ENCODE measurements at places on chromosomes 16 and 17. TPM values are rescaled to one million over a fixed set of nuclear protein-coding genes. Genes with fewer than 3 reads are reported as not detected.

DNA sequence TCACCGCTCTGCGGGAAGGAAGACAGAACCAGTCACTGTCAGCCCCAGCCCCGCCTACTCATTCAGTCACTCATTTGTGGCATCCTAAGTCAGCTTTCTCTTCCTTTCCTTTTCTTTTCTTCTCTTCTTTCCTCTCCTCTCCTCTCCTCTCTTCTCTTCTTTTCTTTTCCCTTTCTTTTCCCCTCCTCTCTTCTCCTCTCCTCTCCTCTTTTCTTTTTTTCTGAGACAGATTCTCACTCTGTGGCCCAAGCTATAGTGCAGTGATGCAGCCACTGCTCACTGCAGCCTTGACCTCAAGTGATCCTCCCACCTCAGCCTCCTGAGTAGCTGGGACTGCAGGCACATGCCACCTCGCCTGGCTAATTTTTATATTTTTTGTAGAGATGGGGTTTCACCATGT, 10.6 kb upstream of the KLHL36 start:
- H3K27ac ChIP-seq: no peak overlapping the region
- no peak for DNase-seq
- H3K27me3 ChIP-seq: no peaks in the 10 kb centered on the region
- H3K4me3 ChIP-seq: no peak overlapping the region

- no peak overlapping the region for H3K4me3 ChIP-seq
- no peaks in the 10 kb centered on the region for H3K4me1 ChIP-seq
- H3K27me3 ChIP-seq: no peaks in the 10 kb centered on the region
- no peak for DNase-seq
- H3K36me3 ChIP-seq: no peaks in the 10 kb centered on the region
These were observed 14.8 kb upstream of the PLK1 start for GRCh38 chr16:23663918-23664317.

- H3K36me3 ChIP-seq: no peaks in the 10 kb centered on the region
- no peak overlapping the region for H3K27ac ChIP-seq
- no peak for DNase-seq
- no peaks in the 10 kb centered on the region for H3K27me3 ChIP-seq
- H3K4me1 ChIP-seq: no peaks in the 10 kb centered on the region
These were observed 188.0 kb downstream of the HAPSTR1 start for GRCh38 chr16:9279291-9280068.

The FAM171A2 gene
- total RNA-seq: 3.6 TPM

The ETV4 gene
- 1.4 TPM for total RNA-seq

The TEKT5 gene
- total RNA-seq: 35.6 TPM

The PLD6 gene
- 39.9 TPM for total RNA-seq

Data from testis (tissue), 5 donors.